HepG2 (cell line): ENCODE measurements at places on chromosomes 3 and 15. TPM values are rescaled to one million over a fixed set of nuclear protein-coding genes. Genes with fewer than 3 reads are reported as not detected.

The TMCO5A gene
- total RNA-seq, result not detected in 2 replicates

The SLC22A13 gene
- not detected in 2 replicates for total RNA-seq

The IL12A gene
- total RNA-seq, result 0.74 and 1.1 TPM in 2 replicates

The IMPG2 gene
- total RNA-seq, result 0.02 TPM in 1 of 2 replicates, not detected in the other

GRCh38 chr3:99645277-99646106 lies 7.1 kb downstream of the COL8A1 start:
- DNase-seq, result peak; percentile 16
- H3K4me1 ChIP-seq, result no peaks in the 10 kb centered on the region
- H3K36me3 ChIP-seq, result no peaks in the 10 kb centered on the region
- H3K27ac ChIP-seq, result no peak overlapping the region
- H3K27me3 ChIP-seq, result no peaks in the 10 kb centered on the region; the same call in 2 of the 3 replicates

DNA sequence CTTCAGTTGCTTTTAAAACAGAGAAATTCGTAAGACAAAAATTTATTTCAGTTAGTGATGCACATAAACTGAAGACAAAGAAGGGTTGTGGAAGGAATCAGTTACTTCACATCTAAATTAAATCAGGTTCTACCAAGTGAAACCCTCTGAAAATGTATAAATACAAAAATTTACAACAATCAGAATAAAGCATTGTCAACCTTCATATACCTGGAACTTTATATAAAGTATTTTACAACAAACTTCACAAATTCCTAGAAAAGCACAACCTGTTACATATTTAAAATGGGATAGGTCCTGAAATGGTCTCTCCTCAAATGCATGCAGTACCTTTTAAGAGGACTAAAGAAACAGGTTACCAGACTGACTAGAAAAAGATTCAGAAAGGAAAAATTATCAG lies 26.9 kb downstream of the ATOSA start:
- peak overlapping the region; percentile 56 for H3K27ac ChIP-seq
- no peak overlapping the region for H3K4me3 ChIP-seq
- H3K27me3 ChIP-seq, result no peaks in the 10 kb centered on the region

- H3K27ac ChIP-seq, result no peak overlapping the region
- DNase-seq, result no peak
- H3K36me3 ChIP-seq, result no peaks in the 10 kb centered on the region
- H3K4me3 ChIP-seq, result no peak overlapping the region
These were observed 263.9 kb downstream of the DIPK2A start for GRCh38 chr3:144235489-144235888.

- no peaks in the 10 kb centered on the region for H3K36me3 ChIP-seq
- no peaks in the 10 kb centered on the region for H3K27me3 ChIP-seq
- no peak overlapping the region for H3K27ac ChIP-seq
- H3K4me3 ChIP-seq, result no peak overlapping the region; the same call in 1 of the 2 replicates
These were observed 403.2 kb downstream of the ZBTB20 start for GRCh38 chr3:114743746-114744485.
